NCI-H524 (cell line): ENCODE measurements at places on chromosomes 1 and 21.

DNA sequence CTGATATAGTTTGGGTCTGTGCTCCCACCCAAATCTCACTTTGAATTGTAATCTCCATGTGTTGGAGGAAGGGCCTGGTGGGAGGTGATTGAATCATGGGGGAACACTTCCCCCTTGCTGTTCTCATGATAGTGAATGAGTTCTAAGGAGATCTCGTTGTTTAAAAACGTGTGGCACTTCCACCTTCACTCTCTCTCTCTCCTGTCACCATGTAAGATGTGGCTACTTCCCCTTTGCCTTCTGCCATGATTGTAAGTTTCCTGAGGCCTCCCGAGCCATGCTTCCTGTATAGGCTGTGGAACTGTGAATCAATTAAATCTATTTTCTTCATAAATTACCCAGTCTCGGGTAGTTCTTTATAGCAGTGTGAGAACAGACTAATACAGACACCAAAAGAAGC lies 40.4 kb downstream of the FRRS1 start:
- no peak for DNase-seq

DNA sequence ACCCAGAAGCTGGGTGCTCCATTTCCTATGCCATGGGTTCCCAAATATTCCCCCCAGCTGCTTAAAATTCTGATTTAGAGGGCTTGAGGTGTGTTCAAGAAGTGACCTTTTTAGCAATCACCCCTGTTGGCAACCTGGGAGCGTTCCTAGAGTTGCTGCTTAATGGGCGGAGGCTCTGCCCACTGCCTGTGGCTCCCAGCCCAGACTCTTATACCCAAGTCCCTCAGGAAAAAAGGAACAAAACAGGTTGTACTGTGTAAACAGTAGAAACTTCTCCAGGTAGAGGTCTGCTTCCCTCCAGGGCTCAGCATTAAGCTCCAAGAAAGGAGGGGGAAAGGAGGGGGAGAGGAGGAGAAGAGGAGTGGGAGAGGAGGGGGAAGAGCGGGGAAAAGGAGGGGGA lies 14.6 kb upstream of the TENT5C start:
- DNase-seq = no peak

DNA sequence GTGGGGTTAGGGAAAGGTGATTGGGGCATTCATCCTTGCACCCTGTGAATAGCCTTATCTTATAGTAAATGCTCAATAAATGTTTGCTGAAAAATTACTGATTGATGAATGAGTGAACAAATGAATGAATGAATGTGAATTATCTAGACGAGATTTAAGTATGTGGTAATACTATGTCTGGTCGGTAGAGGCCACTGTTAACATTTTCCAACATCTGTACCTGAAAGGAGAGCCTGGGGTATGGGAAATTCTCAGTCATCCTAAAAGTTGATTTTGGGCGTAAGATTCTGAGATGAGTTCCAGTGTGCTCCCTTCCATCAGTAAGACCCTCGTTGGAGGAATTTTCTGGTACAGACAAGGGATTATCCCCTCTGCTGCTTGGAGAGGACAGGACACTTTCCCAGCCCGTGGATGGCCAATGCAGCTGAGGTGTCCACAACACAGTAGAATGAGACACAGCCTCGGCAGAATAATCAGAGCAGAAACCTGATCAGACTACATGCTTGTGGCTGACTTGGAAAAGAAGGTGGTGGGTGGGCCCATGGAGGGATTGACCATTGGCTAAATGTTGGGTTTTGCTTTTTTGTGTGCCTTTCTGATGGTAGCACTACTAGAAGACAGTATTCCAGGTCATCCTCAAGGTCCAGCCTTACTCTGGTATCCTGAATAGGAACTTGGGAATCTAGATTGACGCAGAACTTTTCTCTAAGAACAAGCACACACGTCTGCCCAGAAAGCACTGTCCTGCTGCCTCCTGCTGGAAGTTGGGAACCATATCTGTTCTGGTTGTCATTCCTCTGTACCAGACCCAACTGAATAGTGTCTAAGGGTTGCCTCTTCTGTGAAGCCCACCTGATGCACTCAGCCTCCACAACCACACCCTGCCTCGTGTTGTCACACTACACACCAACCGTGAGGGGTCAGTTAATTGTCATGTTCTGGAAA lies 262.0 kb downstream of the TNR start:
- no peak for DNase-seq

DNA sequence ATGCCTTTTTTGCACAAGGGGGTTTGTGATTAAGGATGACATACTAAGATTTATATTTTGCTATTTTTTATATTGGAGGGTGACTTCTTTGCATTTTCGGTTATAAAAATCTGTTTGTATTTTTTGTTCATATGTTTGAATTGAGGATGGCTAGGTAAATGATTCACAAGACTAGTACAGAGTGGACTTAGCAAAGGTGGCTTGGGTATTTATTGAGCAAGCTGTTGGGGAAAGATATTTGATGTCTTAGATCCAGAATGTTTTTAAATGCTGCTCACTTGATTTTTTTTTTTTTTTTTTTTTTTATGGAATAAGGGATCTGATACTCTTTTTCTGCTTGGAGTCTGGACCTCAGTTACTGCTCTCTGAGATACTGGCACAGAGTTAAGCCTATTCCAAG lies 100.6 kb downstream of the DNM3 start:
- DNase-seq = no peak

- no peak for DNase-seq
Observed at GRCh38 chr1:109356505-109356904, 41.2 kb downstream of the SORT1 start.

DNA sequence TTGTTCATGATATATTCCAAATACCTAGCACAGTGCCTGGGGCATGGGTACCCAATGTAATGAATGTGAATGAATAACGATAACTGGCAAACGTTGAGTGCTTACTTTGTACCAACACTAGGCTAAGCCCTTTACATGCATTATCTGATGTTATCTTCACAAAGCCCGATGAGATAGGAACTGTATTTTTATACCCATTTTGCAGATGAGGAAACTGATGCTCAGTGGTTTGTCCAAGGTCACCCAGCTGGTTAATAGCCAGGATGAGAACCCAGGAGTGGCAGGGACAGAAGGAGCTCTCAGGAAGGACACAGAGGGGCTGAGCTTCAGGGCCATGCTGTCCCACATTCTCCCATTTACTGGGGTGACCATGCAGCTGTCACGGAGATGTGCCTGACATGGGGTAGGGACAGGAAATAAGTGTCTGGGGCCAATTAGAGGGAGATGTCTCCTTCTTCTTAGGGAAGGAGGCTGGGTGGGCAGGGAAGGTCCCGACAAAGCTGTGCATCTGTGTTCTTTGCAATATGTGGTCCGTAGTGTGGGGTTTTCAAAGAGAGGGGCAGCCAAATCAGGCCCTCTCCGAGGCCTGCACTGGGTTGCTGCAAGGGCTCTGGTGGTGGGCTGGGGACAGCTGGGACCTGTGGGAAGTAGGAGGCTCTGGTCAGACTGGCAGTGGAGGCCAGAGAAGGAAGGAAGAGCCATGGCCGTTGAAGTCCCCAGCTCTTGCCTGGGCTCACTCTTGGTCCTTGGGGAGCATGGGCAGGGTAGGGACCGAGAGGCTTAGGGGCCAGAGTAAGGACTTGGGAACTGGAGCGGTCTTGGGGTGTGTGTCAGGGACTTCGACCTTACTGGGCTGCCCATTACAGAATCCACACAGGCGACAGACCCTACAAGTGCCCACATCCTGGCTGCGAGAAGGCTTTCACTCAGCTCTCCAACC lies 26.6 kb downstream of the A3GALT2 start:
- no peak for DNase-seq
